ENCODE measurements at places on chromosomes 12 and 14.

DNA sequence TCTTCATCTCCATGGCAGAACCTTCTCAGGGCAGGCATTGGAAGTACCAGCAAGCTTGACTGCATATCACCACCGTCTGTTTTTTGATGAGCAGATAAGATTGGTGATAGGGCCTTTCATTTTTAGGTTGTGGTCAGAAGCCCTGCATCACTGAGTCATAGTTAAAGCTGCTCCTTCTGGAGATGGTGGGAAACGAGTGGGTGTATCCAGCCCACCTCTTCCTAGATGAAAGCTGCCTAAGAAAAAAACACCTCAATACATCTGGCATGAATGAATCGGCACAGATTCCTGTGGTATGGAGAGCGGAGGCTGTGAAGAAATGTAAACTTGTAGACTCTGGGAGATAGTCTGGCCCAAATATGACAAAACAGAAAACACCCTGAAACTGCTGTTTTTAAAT lies 248.7 kb upstream of the EGLN3 start:
- no peak for DNase-seq

DNA sequence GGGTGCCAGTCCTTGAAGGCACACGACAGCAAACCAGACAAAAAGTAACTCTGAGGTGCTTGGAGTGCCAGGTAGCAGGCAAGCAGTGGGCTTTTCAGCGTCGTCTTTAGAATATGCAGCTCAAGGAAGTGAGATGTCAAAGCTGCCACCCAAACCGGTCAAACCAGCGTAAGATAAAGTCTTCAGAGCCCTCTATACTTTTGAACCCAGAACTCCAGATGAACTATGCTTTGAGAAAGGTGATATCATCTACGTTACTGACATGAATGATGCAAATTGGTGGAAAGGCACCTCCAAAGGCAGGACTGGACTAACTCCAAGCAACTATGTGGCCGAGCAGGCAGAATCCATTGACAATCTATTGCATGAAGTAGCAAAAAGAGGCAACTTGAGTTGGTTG lies 95.9 kb downstream of the TBX3 start:
- DNase-seq: no peak

GRCh38 chr14:78445275-78445674 lies 275.1 kb downstream of the NRXN3 start:
- DNase-seq: no peak

GRCh38 chr12:97246368-97246767 lies 216.2 kb upstream of the RMST start:
- no peak for DNase-seq

DNA sequence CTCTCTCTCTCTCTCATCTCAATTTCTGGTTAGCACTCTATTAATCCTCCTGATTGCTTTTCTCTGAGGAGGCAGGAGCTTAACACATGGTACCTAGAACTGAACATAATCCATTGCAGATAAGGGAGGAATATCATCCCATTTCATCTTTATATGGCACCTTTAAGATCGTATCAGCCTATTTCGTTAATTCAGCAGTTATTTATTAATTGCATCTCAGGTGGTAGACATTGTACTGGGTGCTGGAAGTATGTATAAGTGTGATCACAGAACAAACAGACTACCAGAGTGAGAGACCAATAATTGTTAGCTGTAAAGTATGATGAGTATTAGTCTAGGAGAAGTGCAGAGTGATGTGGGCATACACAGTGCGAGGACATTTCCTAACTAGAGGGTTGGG lies 39.0 kb downstream of the AKAP6 start:
- DNase-seq: no peak

DNA sequence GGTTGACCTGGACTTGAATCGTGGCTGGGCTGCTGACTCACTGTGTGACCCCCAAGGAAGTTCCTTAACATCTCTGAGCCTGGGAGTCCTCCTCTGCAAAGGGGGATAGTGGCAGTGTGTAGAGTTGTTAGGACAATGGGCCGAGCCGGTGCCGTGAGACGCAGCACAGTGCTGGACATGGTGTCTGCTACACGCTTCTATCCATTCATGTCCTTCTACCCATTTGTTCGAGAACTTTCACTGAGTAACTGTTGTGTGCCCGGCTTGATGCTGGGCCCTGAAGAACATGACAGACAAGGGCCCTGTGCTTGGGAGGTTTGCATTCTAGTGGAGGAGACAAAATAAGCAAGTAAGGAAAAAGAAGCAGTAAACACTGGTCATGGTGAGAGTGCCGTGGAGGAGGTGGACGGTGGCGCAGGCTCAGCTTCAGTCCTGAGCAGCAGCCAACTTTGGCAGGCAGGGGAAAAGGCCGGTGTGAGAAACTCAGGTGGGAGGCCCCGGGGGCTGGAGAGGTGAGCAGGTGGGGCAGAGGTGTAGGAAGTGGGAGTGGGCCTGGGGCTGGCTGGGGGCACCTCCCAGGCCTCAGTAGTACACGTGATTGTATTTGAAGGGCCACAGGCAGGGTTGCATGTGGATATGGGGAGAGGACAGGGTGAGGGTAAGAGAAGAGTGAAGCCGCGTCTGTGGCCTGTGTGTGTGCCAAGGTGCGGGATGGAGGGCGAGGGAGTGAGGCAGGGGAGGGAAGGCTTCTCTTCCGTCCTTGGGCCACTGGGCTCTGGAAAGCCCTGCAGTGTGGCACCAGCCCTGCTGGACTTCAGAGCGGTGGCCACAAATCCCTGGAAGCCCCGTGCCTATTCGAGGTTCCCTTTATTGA lies 13.8 kb downstream of the VASH1 start:
- DNase-seq: no peak

DNA sequence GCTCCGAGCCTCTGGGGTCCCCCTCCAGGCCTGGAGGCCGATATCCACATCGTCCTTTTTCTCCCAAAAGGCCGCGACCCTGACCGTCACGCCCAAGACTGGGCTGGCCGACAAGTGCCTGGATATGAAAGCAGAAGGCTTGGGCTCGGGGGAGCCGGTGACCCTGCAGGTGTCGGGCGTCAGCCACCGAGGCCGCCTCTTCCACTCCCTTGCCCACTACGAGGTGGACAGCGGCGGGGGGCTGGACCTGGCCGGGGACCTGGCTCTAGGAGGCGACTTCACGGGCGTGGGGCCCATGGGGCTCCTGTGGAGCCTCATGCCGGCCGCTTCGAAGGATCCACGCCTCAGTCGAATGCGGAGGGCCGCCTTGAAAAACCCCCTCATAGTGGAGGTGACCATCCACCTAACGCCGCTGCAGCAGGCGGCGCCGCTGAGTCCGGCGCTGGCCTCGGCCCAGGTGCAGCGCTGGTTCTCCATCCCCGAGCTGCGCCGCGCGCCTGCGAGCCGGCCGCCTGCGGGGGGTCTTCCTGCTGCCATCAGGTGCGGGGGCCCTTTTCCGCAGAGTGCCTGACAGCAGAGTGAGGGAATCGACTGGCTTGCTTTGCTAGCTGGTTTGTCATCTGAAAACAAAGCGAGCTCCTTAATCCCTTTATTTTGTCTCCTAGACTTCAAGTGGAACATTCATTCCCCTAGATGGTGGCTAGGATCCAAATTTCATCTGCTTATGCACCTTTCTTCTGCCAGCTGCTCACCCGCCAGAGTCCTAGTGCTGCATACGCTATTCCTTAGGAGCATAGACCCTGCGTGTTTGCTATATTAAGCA lies 10.6 kb upstream of the DNAL1 start:
- no peak for DNase-seq

GRCh38 chr14:22580625-22581024 lies 8.4 kb downstream of the DAD1 start:
- no peak for DNase-seq

DNA sequence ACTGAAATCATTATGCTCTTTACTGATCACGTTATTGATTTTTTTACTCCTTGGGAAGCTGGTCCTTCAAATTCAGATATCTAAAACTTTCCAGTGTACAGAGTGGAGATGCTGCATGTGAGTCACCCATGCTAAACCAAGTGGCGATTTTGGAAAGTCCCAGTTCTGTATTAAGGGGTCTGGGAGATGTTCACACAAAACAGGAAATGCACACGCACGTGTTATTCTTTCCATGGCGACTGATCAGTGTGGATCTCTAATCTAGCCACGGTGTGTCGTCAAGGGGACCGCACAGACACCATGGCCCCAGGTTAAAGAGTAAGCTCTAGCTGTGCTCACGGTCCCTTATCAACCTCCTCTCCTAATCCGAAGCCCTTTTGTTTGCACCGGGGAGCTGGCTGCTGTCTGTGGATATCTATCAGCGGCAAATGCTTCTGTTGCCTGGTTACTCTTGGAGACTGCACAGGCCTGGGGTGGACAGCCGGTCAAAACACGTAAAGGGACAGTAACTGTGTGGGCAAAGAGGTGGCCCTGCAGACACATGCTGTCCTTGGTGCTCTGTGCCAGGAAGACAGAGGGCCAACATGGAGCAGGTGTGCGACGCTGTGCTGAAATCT lies 96.6 kb downstream of the RIMBP2 start:
- no peak for DNase-seq

GRCh38 chr14:89920056-89920455 lies 34.5 kb downstream of the EFCAB11 start:
- no peak for DNase-seq

- no peak for DNase-seq
These were observed 29.2 kb downstream of the ZFYVE21 start for GRCh38 chr14:103744621-103745395.

GRCh38 chr14:27668531-27668930 lies 1070.7 kb upstream of the NOVA1 start:
- no peak for DNase-seq

GRCh38 chr14:69459122-69459521 lies 25.4 kb upstream of the PLEKHD1 start:
- DNase-seq: no peak

GRCh38 chr14:23613242-23614070 lies 22.7 kb upstream of the DHRS2 start:
- DNase-seq: no peak

DNA sequence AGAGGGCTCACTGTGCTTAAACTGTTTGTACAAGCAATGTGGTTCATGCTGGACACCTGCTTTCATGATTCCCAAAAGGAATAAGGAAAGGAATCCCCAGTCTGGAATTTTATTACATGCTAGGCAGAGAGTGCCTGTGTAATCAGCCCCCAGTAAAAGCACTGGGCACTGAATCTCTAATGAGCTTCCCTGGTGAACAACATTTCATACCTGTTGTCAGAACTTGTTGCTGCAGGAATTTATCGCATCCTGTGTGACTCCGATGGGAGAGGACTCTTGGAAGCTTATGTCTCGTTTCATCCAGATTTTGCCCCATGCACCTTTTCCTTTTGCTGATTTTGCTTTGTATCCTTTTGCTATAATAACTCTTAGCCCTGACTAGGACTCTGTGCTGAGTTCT lies 190.2 kb upstream of the HMGA2 start:
- DNase-seq: no peak

DNA sequence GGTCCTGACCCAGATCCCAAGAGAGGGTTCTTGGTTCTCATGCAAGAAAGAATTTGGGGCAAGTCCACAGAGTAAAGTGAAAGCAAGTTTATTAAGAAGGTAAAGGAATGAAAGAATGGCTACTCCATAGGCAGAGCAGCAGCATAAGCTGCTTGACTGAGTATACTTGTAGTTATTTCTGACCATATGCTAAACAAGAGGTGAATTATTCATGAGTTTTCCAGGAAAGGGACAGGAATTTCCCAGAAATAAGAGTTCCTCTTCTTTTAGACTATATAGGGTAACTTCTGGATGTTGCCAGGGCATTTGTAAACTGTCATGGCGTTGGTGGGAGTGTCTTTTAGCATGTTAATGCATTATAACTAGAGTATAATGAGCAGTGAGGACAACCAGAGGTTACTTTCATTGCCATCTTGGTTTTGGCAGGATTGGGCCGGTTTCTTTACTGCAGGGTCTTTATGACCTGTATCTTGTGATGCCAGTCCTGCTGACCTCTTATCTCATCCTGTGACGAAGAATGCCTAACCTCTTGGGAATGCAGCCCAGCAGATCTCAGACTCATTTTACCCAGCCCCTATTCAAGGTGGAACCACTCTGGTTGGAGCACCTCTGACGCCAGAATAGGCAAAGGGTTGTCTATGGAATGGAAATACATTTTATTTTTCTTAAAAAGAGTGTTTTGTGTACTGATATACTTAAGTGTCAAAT lies 113.8 kb downstream of the OTOGL start:
- no peak for DNase-seq

DNA sequence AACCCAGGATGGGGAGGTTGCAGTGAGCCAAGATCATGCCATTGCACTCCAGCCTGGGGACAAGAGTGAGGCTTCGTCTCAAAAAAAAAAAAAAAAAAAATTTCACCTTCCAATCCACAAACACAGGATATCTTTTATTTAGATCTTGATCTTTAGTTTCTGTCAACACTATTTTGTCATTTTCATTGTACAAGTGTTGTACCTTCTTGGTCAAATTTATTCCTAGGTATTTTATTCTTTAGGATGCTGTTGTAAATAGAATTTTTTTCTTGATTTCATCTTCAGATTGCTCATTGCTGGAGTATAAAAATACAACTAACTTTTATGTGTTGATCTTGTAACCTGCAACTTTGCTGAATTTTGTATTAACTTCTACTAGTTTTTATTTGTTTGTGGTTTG lies 60.8 kb downstream of the ARHGAP5 start:
- no peak for DNase-seq

DNA sequence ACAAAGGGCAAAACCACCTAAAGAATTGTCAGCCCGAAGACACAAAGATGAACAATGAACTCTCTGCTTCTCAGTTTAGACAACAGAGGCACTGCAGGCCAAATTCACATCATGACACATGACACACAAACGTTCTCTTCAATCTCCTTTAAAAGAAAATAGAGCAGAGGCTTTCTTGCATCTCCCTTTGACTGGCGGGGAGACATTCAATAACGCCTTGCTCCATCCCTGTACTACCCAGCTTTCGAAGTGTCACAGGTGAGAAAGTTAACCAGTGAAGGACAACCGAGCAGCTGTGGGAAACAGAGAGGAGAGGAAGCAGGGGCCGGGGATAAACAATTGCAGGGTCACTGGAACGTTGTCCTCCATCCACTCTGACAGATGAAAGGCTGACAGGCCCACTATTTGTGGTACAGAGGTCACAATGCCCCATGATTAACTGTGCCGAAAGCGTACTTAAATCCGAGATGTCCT lies 130.8 kb downstream of the PHLDA1 start:
- no peak for DNase-seq

- DNase-seq: no peak
These were observed 67.6 kb downstream of the DENND5B start for GRCh38 chr12:31523306-31523705.

DNA sequence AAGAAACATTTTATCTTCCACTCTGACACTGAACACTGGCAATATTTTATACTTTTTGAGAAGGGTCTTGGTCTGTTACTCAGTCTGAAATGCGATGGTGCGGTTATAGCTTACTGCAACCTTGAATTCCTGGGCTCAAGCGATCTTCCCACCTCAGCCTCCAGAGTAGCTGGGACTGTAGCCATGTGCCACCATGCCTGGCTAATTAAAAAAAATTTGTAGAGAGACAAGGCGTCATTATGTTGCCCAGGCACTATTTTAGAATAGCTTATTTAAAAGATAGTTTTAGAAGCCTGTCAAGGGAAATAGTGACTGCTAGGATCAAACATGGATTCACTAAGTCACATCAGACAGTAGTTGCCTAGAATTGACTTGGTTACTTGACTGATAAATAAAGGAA lies 5.9 kb downstream of the ERC1 start:
- DNase-seq: no peak

GRCh38 chr14:64296561-64296960 lies 2.4 kb upstream of the ESR2 start:
- DNase-seq: no peak
